Left cardiac atrium (tissue), 4 donors: ENCODE measurements at places on chromosomes 7 and 10. TPM values are rescaled to one million over a fixed set of nuclear protein-coding genes. Genes with fewer than 3 reads are reported as not detected.
A peak's percentile ranks its signal among the peaks of the same experiment; 100 is the strongest.

TFPI2 gene
- total RNA-seq: 1.1 TPM

RBAK gene
- total RNA-seq: 10.6 TPM

MAT1A gene
- 0.10 TPM for total RNA-seq

TRPV5 gene
- total RNA-seq: not detected

CYP3A4 gene
- total RNA-seq: 0.32 TPM

PLCE1 gene
- total RNA-seq: 15.2 TPM

FOXI2 gene
- total RNA-seq: not detected

DNA sequence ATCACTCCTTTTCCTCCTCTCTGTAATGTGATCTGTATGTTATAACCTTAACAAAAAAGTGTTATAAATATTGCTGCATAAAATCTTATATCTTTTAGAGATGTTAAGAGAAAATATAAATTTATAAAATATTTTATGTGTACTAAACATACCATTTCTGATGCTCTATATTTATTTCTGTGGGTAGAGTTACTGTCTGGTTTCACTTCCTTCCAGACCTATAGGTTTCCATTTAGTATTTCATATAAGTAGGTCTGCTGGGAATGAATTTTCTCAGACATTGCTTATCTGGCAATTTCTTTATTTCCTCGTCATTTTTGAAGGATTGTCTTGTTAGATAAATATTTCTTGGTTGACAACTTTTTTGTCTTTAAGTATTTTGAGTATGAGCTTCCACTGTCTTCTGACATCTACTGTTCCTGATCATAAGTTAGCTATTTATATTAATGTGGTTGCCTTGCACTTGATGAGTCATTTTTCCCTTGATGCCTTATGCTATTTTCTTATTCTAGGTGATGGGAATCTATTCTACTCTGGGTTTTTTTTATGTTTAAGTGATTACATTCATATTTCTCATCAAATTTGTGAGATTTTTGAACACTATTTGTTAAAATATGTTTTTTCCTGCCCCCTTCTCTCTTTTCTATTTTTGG is 11.2 kb upstream of the THSD7A start:
- DNase-seq: no peak

- DNase-seq: no peak
Measured at GRCh38 chr7:50312250-50313162, 8.0 kb downstream of the IKZF1 start.

DNA sequence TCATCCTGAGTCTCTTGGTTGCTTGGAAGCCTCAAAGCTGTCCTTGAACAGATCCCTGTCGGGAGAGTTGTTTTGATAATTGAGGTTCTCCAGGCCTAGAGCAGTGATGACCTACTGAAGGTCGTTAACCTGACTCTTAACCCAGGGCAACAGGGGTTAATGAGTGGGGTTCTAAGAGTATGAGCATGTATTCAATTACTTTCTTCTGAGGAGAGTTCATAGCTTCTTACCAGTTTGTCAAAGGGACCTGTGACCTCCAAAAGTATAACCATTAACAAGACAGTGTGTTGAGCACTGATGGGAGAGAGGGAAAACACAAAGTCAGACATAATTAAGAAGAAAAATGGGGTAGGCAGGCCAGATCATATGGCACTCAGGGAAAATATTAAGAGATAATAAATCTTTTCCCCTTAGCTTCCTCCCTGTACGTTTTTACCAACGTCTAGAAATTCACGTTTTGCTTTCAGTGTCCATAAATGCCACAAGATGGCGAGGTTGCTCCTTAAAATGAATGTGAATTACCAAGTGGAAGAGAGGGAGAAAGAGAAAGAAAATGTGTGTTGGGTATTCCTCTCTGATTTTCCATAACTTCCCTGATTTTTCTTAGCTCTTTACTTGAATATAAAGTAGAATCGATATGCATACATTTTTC is 97.6 kb downstream of the SUGCT start:
- DNase-seq: no peak

DNA sequence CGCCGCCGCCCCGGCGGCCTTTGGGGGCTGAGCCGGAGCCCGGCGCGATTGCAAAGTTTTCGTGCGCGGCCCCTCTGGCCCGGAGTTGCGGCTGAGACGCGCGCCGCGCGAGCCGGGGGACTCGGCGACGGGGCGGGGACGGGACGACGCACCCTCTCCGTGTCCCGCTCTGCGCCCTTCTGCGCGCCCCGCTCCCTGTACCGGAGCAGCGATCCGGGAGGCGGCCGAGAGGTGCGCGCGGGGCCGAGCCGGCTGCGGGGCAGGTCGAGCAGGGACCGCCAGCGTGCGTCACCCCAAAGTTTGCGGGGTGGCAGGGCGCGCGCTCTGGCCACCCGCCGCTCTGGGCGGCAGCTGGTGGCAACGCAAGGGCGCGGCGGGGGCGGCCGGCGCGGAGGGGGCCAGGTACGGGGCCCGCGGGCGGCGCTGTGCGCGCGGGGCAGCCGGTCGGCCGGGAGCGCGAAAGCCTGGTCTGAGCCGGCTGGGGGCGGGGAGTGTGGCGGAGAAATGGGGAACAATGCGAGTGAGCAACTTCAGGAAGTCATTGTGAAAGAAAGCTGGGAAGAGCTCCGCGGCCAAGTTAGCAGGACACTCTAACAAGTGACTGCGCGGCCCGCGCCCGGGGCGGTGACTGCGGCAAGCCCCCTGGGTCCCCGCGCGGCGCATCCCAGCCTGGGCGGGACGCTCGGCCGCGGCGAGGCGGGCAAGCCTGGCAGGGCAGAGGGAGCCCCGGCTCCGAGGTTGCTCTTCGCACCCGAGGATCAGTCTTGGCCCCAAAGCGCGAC is at the start of gene IKZF1:
Gene IKZF1, plus strand, starts transcription at position 588 of the 782 bp plus-strand sequence. CDS start 14,346 bp downstream, outside the sequence.
- peak; percentile 70 for DNase-seq

DNA sequence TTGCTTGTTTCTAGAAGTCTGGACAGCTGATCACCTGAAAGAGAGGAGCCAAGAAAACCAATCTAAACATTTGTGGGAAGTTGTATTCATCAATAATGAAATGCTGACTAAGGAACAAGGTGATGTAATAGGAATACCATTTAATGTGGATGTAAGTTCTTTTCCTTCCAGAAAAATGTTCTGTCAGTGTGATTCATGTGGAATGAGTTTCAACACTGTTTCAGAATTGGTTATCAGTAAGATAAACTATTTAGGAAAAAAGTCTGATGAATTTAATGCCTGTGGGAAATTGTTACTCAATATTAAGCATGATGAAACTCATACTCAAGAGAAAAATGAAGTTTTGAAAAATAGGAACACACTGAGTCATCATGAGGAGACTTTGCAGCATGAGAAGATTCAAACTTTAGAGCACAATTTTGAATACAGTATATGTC is 39.8 kb upstream of the ZNF37A start:
- no peak for DNase-seq

DNA sequence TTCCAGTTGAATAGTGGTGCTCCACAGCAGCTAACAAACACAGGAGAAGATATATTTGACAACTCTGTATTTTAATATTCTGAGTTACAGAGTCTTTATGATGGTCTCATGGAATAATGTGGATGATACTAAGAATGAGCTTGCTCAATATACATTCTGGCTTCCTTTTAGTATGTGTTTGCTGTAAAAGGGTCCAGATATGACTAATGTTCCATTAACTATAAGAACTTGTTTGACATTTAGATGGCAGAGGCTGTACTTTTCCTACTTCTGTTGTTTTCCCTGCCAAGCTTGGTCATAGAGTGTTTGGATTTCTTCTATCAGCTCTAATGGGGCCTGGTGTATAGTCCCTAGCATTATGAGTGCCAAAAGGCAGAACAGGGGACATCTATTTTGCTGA is 61.5 kb upstream of the GPR22 start:
- DNase-seq: no peak

- no peak for DNase-seq
Measured at GRCh38 chr10:24958091-24958720, 5.8 kb upstream of the PRTFDC1 start.

DNA sequence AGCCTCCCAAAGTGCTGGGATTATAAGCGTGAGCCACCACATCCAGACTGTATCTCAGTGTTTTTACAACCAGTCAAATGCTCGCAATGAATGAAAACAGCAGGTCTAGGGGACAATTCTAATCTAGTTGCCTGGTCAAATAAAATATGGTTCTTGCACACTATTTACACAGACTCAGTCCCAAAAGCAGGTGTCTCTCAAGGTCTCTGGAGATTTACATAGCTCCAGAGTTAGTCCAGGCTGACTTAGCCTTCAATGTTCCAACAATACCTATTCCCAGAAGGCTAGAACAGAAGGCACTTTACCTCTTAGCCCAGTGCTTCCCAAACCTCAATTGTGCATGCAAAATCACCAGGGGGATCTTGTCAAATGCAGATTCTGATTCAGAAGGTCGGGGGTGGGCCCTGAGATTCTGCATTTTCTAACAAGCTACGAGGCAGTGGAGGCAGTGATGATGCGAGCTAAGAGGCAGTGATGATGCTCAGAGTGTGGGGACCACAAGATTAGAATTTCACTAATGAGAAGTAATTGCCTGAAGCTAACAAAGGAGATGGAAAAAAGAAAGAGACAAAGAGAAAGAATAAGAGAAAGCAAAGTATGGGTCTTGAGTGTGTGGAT is 6.4 kb downstream of the KIAA1549 start:
- no peak for DNase-seq

DNA sequence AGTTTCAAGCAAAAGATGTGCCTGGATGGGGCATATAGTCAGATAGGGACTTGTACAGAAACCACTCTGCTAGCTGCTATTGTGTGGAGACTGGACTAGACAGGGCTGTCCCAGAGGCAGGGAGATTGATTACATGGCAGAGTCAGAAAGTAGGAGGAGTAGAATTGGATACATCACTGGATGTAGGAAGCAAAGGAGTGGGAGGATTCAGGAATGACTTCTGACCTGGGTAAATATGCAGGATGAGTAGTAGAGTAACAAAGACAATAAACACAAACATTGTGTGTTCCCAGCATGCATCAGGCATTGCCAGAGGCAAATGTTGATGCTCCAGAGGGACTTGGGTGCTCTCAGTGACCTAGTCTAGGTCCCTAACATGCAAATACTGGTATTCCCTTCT is 30.9 kb upstream of the MAT1A start:
- DNase-seq: no peak

DNA sequence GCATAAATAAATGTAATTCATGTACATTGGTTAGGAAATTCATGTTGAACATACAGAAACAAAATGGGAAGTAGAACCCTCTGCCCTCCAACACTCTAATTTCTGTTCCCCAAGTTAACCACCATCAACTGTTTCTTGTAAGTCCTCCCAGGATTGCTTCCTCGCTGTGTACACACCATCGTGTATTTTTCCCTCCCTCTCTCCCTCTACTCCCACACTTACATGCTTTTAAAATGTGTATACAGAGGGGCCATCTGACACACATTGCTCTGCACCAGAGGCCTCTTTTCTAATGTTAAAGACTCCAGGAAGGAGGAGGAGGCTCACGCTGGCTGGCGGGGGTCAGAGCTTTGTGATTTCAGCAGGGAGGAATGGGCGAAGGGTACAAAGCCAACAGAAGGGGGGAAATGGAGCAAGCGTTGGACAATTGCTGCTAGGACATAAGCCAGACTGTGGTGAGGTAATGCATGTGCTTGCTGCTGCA is 1.9 kb upstream of the EPHA1 start:
- peak; percentile 42 for DNase-seq

- DNase-seq: peak; percentile 75
Measured at GRCh38 chr10:80199828-80200227, 5.5 kb downstream of the ANXA11 start.

- no peak for DNase-seq
Measured at GRCh38 chr10:132096863-132097478, 31.2 kb downstream of the JAKMIP3 start.

DNA sequence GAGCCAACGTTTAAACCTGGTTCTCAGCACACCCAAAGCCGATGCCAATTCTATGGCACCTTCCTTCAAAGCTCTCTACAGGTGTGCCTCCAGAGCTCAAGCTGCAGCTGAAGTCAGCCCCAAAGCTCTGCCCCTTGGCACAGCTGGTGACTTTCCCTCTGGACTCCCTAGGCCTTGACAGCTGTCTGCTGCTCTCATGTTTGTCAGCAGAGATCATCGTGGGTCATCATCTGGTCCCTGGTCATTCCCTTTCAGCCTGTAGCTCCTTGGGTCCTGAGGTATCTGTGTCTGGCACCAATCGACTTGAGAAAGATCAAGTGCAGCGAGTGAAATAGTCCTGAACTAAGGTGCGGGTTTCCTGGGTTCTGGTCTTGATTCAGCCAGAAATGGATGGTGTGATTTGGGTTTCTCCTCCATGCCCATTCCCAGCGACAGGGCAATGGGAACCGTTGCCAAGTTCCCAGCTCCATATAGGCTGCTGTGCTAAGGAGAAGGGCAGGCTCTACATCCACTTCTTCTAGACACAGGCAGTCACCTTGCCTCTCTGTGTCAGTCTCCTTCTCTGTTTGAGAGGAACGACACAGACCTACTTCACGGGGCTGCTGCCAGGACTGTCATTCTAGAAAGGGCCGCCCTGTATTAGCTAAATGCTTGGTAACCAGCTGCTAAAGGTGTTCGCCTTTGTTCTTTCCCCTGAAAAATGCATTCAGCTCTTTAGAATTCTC is 3.6 kb downstream of the PKD1L1 start:
- DNase-seq: no peak

- DNase-seq: no peak
Measured at GRCh38 chr10:64275774-64276173, 754.6 kb downstream of the REEP3 start.

DNA sequence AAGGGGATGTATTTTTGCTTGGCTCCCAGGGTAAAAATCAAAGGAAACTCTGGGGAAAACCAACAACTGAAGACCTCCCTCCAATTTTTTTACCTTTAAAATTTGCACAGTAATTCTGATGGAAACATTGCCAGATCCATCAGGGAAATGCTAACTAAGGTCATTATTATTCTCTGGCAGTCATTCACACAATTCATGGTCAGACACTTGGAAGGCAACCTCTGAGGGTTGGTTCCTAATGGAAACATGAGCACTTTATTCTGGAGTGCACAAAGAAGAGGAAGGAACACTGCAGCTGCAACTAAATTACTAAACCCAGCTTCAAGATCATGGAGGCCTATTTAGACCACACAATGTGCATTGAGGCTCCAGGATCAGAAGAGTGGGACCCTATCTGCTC is 34.2 kb downstream of the SRI start:
- DNase-seq: no peak

GRCh38 chr7:28383975-28384374 is 28.3 kb upstream of the CREB5 start:
- DNase-seq: no peak
